ENCODE measurements at places on chromosomes 6 and 20.

GRCh38 chr20:11001764-11002540, 328.2 kb upstream of the JAG1 start:
- no peak for DNase-seq

DNA sequence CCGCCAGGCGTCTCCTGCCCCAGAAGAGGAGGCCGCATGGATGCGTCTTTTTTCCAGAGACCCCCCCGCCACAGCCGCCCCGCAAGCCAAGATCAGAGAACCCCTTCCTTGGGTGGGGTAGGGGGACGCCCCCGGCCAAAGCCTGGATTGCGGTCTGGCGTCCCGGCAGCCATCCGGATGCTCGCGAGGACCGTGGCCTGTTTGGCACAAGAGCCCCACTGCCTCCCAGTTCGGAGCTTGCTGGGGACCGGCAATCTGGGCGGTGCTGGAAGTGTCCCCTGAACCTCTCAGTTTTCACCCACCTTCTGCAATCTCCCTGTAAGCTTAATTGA, 924 bp downstream of the FAM162B start:
- DNase-seq, result no peak

- no peak for DNase-seq
Measured at GRCh38 chr6:121809211-121809610, 373.8 kb downstream of the GJA1 start.

DNA sequence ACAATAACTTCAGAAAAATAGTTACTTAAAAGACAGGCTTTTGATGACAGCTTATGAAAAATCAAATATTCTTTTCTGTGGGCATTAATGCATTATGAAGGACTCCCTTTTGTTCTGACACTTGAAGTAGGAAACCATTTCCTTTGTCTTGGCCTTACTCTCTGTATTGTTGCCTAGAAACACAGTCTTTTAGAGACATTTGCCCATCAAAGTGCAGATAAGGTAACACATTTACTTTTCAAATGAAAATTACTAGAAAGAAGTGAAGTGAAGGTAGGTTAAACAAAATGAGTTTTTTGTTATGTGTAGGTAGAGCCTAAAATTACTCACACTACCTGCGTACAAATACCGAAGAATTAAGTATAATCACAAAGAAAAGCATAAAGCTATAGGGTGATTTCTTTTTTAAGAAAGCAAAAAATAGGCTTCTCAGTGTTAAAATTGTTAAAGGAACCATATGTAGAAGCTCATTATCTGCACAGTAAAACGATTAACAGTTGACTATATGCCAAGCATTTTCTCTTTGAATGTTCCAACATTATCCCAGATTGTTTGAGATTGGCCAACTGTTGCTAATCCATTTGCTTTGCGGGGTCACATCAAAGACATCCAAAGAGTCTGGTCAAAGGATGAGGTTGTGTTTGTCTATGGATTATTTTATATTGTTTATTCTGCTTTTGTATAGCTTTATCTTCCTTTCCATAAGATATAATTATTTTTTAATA, 542.0 kb upstream of the RNF217 start:
- peak; percentile 25 for DNase-seq
